ENCODE measurements at places on chromosomes 5 and 9.

DNA sequence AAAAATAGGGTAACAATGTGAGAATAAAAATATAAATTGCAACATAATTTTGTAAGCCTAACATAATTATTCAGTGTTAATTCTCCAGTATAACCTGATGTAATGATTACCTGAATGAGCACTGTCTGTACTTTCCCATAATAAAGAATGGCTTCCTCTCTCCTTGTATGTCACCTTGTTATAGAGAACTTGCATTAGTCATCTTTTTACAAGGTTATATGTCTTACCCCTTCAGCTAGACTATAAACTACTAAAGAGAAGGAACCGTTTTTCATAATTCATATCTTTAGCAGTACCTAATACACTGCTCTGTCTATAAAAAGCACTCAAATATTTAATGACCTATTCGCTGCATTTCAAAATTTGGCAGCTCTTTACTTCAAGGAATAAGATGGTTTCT lies 19.8 kb downstream of the STRBP start:
- no peak for DNase-seq

DNA sequence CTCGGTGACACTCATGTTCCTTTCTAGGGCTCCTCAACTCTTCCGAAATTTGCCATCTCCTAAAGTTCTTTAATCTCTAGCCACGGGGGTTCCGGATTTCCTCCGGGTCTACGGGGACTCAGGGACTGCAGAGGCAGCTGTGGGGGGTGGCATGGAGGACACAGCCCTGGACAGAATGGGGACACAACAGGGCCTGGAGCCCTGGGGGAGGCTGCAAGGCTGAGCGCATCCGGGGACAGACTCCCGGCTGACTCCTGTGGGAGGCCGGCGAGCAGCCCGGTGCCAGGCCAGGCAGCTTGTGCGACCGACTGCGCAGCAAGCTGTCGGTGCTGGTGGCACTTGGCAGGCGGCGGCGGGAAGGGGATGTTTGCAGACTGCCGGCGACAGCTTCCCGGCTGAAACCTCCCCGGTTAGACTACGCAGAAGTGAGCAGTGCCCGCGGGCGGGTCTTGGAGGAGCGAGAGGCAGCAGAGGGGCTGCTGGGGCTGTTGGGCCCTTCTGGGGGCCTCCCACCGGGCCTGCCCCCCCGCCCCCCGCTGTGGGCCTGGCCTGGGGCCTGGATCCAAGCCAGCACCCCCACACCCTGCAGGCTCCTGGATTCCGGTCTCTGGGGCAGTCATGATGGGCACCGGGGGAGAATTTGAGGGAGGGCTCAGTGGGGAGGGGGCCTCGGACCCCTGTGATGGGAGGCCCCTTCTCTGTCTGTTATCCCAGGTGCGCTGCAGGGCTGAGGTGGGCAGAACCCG lies 28.7 kb upstream of the UBAC1 start:
- peak; percentile 12 for DNase-seq

DNA sequence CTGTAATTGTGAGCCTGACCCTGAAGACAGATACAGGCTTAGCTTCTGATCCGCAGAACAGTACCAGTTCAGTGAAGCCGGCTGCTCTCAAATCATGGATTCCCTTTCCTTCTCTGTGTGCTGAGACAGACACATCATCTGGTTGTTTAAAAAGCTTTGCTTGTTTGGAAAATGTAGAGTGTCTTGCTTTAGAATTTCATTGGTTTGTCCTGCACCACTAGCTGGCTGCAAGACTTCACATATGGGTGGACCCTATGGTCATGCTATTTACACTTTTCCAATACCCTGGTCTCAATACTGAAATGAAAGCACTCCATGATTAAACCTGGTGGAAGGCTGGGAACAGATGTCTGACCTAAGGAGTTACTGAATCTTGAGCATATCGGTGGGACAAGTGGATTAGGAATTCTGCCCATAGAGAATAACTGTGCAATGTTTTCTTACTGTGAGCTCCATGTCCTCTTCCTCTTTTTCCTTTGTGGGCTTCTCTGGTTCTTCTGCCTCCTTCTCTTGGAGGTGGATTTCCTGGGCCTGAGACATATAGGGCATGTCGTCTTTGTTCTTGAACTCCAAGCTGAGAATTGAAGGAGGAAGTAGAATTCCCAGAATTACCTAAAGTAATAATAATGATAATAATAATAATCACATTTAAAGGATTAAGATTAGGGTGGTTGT lies 201.1 kb upstream of the KLF9 start:
- DNase-seq: no peak

GRCh38 chr5:61737964-61738340 lies 405.9 kb downstream of the ZSWIM6 start:
- no peak for DNase-seq

DNA sequence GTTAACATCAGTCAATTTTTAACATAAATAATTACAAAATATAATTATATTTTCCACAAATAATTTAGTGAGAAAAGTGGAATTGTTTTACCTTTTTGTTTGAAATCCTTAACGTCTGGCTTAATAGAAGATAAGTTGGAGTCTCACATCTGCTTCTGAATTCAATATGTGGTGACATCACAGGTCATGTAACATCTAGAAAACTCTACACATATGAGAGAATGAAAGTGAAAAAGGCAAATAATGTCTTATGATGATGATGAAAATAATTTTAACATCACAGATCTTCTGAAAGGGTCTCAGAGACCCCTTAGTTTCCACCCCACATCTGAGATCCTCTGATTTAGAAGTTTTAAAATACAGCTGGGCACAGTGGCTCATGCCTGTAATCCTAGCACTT lies 81.5 kb downstream of the PRKACG start:
- DNase-seq: no peak

DNA sequence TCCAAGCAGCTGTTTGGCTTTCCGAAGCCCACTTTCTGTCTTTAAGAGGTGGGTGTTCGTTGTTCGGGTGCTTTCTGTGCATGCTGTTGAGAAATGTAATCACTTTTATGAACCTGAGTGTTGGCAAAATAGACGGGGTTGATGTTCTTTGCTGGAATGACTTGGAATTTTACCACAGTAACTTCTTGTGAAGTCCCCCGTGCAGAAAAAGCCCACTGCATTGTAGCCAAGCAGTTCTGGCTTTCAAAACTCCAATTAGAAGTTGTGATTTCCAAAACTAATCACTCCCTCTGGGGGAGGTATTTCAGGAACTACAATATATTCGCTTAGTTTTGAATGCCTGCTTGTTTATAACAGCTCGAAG lies 111.1 kb downstream of the PAM start:
- DNase-seq: no peak

GRCh38 chr9:26261503-26262330 lies 583.5 kb upstream of the TUSC1 start:
- DNase-seq: no peak

GRCh38 chr5:65796269-65796668 lies 74.3 kb downstream of the NLN start:
- DNase-seq: no peak

DNA sequence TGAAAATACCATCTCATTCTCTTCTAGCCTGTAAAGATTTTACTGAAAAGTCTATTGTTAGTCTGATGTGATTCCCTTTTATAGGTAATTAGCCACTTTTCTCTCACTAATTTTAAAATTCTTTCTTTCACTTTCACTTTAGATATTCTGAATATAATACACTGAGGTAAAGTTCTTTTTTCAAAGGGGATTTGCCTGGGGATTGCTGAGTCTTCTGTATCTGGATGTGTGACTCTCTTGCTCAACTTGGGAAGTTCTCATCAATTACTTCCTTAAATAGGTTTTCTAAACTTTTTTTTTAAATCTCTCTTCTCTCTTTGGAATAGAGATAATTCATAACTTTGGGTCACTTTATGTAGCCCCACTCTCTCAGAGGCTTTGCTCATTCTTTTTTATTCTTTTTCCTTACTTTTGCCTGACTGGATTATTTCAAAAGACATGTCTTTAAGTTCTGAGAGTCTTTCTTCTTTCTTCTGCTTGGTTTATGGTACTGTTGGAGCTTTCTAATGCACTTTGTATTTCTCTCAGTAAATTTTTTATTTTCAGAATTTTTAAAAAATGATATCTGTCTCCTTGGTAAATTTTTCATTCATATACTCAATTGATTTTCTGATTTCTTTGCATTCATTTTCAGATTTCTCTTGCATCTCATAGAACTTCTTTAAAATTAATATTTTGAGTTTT lies 55.9 kb upstream of the IL12B start:
- peak; percentile 94 for DNase-seq

GRCh38 chr5:41275813-41276512 lies 62.6 kb upstream of the C6 start:
- DNase-seq: no peak

DNA sequence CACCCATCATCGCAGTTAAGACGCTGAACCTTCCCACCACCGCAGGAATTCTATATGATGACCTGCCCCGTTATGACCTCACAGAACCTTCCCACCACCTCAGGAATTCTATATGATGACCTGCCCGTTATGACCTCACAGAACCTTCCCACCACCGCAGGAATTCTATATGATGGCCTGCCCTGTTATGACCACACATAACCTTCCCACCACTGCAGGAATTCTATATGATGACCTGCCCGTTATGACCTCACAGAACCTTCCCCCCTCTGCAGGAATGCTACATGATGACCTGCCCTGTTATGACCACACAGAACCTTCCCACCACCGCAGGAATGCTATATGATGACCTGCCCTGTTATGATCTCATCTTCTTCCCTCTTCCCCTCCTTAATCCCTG lies 64.3 kb downstream of the IRX1 start:
- no peak for DNase-seq

GRCh38 chr5:176954050-176954449 lies 52.5 kb downstream of the UIMC1 start:
- no peak for DNase-seq

DNA sequence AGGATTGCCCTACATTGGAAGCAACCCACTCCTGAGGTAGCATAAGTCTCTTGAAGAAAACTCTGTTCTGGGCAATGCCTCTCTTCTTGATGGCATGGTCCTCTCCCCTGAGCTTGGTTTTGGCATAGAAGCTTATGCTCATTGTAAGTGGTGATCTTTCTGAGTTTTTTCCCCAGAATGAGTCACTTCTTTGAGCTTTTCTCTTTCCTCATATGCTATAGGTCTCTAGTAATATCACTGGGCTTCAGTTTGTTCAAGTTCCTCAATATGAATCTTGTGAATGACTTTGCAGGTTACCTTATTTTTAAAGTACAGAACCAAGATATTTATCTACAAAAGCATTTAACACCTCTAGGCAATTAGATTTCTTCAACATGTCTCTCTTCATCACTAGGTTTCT lies 76.5 kb upstream of the ATG10 start:
- DNase-seq: peak; percentile 90

DNA sequence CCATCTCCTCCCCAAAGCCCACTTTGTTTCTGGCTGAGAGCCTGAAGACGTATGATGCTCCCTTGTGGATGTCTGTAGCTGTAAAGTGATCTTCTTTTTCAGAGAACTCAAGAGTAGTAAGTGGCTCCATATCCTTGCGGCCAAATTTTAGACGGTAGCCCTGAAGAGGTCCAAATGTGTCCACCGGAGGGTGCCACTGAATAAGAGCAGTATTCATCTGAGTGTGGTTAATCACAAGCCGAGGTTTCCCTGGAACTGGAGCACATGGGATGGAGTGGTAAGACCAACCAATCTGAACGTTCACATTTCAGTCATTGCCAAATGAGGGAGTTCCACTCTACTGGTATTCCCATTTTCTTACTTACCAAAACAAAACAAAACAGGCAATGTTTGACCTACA lies 686.5 kb upstream of the DMAC1 start:
- DNase-seq: no peak

GRCh38 chr9:79670269-79670961 lies 98.7 kb downstream of the TLE4 start:
- no peak for DNase-seq

GRCh38 chr5:26737348-26738265 lies 300.8 kb downstream of the CDH9 start:
- no peak for DNase-seq

DNA sequence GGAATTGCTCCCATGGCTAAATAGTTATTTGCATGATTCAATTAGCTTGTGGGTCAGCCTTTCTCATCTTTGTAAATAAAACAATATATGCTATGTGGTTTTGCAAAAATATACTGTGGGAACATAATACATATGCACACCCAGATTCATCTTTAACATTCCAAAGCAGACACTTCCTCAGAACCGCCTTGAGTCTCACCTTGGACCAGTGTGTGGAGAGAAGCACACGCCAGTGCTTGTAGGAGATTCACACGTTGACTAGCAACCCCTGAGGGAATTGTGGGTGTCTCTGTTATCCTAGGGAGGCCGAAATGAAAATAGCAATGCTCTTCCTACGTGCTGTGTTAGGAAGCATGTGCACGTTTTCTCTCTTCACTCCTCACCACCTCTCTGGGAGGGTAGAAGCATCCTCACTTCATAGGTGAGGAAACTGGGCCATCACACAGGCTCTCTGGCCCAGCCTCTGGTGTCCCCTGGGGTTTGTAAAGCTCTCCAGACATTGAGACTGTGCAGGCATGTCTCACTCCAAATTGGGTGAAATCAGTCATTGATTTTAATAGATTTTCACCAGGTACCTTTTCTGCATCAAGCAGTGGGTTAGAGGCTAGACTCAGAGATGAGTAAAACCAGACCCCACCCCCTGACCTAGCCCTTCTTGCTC lies 221.7 kb downstream of the PBX3 start:
- no peak for DNase-seq

GRCh38 chr9:86406366-86406765 lies 52.2 kb upstream of the TUT7 start:
- DNase-seq: no peak

- no peak for DNase-seq
These were observed 40.7 kb upstream of the PPP2R2B start for GRCh38 chr5:146919304-146919703.

DNA sequence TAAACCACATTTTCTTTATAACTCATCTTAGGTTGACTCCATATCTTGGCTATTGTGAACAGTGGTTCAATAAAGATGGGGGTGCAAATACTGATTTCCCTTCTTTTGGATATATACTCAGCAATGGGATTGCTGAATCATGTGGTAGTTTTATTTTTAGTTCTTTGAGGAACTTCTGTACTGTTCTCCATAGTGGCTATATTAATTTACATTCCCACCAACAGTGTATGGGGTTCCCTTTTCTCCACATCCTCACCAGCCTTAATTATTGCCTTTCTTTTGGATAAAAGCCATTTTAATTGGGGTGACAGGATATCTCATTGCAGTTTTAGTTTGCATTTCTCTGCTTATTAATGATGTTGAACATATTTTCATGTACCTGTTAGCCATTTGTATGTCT lies 107.7 kb upstream of the EQTN start:
- peak; percentile 28 for DNase-seq

GRCh38 chr5:67963789-67964519 lies 251.6 kb upstream of the PIK3R1 start:
- DNase-seq: no peak

- peak; percentile 72 for DNase-seq
These were observed 49.6 kb downstream of the ANKRD55 start for GRCh38 chr5:56183506-56183905.

- DNase-seq: no peak
These were observed 18.6 kb upstream of the ANKRD18A start for GRCh38 chr9:38638881-38639576.

- DNase-seq: no peak
These were observed 52.5 kb downstream of the AP3B1 start for GRCh38 chr5:78242001-78242400.

DNA sequence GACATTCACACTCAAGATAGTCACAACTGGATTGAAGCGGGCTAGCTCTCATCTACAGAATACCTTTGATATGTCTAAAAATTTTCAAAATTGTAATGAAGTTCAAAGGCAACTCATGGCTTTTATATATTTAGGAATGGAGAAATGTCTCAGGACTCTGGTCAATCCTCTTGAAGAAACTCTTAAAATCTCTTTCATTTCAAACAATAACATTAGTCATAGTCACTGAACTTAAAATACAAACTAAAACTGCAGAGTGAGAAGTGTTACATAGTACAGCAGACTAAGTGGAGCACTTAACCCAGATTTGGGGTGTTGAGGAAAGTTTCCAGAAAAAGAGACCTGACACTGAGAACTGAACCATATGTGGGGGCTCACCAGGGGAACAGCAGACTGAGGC lies 20.7 kb downstream of the FANCC start:
- no peak for DNase-seq
